ENCODE measurements at places on chromosomes 11 and 22.

DNA sequence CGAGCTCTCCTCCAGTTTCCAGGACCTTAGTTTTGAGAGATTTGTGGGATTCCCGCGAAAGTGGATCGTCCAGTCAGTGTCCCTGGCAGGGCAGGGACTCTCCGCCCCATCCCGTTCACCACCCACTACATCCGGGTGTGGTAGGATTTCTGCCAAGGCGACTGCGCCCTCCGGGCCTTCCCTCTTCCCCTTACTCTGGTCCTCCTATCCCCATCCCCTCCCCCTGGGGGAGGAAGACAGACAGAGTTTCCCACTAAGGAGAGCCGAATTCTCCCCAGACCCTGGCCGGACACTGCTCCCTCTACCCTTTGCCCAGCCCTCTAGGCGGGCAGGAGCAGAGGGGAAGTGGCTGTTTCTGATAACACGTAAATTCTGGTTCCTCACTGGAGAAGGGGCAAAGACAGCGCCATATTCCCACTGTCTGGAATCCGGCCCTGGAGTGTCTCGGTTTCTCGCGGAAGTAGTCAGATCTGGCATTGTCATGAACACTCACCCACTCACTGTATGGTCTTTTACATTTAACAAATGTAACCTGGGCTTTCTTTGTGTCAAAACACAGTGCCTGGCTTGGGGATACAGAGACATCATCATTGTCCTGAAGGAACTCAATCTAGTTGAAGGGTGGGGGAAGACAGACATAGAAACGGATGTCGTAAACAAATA lies 1.1 kb upstream of the NECTIN1 start:
- no peak for DNase-seq

DNA sequence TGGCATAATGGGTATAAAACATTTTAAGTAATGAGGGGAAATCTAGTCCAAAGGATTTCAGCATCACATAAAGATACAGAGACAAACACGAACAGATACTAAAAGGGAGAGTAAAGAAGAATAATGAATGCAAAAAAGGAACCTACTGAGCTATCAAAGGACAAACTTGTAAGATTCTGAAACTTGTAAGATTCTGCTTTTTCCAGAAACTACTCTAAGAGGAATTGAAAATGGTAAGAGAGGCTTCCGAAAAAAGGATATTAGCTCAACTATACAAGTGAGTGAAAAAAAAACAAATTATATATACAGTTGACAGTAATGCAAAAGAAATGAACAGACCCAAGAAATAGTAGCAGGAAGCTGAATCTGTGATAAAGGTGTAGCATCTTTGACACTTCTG lies 37.7 kb downstream of the POLD3 start:
- DNase-seq: no peak

GRCh38 chr11:45872651-45873356 lies 12.6 kb upstream of the MAPK8IP1 start:
- DNase-seq: peak; percentile 37

DNA sequence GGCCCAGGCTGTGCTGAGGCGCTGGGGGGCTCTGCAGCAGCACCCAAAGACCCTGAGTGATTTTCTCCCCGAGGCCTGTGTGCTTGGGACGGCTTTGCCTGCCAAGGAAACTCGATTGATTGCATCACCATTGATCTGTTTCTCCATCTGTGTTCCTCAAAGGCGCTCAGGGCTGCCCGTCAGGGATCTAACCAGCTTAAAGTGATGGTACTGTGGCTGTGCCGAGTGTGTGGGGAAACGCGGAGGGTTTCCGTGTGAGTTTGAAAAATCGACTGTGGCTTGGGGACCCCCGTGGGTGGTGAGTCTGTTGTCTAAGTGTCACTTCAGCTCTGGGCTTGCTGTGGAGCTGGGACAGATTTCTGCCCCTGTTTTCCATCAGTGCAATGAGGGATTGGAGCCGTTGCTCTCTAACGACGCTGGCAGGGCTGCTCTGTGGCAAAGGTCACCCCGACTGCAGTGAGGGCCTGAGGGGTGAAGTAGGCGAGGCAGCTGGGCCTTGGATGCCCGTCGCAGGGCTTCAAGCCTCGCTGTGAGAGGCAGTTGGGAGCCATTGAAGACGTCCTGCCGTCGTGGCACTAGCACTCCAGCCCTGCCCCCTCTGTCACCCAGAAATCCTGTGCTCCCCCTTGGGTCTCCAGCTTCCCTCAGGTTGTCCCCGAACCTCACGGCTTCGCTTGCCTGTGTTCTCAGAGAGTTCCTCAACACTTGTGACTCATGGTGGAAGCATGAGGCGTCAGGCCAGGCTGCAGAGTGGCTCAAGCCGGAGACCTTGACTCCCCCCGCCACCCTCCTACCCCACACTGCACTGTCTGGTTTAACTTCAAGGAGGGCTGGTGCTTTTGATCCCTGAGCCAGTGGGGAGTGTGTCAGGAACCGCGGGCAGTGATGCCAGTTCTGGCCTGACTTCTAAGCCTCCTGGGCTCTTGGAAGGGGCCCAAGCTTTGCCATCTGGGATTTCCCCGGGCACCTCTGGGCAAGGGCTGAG lies 21.8 kb downstream of the CACNA1I start:
- DNase-seq: no peak

GRCh38 chr11:66546368-66546965 lies at the start of gene ACTN3:
ACTN3 (plus strand) TSS chr11:66546903; CDS start chr11:66546938, 35 bp downstream.
- no peak for DNase-seq

- no peak for DNase-seq
Measured at GRCh38 chr11:50333861-50334260, 301.2 kb downstream of the OR4C45 start.

DNA sequence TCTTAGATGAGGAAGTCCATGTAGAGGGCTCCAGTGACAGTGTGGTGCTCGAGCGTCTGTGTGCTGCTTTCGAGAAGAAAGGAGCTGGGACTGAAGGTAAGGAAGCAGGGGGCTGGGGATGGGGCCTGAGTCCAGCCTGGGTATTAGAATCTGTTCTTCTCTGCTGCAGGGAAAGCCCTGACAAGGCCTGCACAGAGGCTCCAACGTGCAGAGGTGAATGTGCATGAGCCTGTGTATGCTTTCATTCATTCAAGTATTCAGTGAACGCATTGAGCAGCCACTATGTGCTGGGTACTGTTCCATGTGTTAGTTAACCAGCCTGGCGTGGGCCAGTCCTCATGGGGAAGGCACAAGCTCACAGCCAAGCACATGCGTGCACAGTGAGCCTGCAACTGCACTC lies 93.4 kb downstream of the MYO18B start:
- no peak for DNase-seq

- DNase-seq: no peak
Measured at GRCh38 chr11:11843642-11844041, 1.9 kb downstream of the USP47 start.

GRCh38 chr22:23533328-23533762 lies 46.7 kb downstream of the IGLL1 start:
- DNase-seq: no peak

DNA sequence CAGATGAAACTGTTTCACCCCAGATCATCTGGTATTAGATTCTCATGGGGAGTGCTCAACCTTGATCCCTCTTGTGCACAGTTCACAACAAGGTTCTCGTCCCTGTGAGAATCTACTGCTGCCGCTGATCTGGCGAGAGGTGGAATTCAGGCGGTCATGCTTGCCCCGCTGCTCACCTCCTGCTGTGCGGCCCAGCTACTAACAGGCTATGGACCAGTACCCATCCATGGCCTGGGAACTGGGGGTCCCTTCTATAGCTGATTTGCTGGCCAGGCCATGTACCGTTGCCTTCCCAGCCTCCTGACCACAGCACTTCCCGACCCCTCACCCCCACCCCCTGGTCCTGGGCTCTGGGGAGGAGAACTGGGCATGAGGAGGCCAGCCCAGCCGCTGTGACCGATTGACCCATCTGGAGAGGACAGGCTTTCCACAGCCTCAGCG lies 2.6 kb downstream of the PHLDA2 start:
- no peak for DNase-seq

GRCh38 chr11:128662960-128663359 lies 30.9 kb upstream of the FLI1 start:
- DNase-seq: no peak

- no peak for DNase-seq
Measured at GRCh38 chr11:110691926-110692325, 20.3 kb downstream of the ARHGAP20 start.

- no peak for DNase-seq
Measured at GRCh38 chr11:69229511-69229910, 64.4 kb upstream of the MYEOV start.

- no peak for DNase-seq
Measured at GRCh38 chr11:122509091-122509490, 146.4 kb upstream of the UBASH3B start.

DNA sequence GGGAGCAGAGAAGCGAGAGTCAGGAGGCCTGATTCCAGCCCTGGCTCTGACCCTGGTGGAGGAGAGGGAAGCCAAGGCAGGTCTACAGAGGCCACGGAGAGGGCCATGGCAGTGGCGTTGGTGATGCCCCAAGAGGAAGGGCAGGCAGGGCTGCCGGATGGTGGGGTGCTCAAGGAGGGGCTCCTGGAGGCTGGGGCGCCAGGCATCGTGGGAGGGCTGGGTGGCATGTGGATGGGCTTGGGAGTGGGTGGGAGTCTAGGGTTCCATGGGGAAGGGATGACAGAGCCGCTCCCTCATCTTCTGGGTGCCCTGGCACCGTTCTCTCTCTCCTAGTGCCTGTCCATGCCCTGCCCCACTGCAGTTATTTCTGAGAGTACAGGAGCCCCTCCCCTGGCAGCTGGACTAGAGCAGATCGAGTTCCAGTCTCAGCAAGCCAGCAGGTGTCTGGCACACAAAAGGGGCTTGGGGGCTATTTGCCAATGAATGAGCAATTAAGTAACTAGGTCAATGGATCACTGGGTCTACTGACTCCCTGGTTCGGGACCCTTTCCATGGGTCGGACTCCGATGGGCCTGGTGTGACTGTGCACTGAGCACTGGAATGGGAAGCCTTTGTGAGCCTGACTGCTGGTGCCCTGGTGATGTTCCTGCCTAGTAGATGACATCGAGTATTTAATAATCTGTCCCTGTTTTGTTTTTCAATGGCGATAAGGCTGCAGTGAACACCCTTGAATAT lies 570.0 kb downstream of the TBC1D22A start:
- no peak for DNase-seq

DNA sequence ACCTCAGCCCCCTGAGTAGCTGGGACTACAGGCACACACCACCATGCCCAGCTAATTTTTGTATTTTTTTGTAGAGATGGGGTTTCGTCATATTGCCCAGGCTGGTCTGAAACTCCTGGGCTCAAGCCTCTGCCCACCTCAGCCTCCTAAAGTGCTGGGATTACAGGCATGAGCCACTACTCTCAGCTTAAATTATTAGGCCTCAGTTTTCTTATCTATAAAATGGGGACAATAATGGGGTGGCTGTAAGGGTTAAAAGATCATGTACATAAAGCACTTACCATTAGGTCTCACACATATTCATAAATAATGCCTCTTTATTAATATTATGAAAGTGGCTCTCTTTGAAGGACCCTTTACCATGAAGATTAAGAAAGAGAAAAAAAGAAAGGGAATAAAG lies 31.5 kb upstream of the CKAP5 start:
- DNase-seq: no peak

DNA sequence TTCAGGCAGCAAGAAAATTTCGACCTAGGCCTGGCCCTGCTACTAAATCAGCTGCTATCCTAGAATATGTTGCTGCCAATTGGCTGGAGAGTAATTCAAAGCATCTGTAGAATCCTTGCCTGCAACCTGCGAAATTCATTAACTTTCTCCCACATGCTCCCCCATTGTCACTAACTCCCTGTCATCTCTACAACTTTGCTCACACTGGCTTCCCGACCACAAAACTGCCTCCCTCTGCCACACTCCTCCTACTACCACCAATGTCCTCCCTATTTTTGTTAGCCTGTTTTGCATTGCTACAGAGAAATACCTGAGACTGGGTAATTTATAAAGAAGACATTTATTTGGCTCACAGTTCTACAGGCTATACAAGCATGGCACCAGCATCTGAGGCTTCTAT lies 570.6 kb downstream of the INSC start:
- DNase-seq: no peak

- no peak for DNase-seq
Measured at GRCh38 chr11:103659743-103660142, 376.7 kb upstream of the DDI1 start.

DNA sequence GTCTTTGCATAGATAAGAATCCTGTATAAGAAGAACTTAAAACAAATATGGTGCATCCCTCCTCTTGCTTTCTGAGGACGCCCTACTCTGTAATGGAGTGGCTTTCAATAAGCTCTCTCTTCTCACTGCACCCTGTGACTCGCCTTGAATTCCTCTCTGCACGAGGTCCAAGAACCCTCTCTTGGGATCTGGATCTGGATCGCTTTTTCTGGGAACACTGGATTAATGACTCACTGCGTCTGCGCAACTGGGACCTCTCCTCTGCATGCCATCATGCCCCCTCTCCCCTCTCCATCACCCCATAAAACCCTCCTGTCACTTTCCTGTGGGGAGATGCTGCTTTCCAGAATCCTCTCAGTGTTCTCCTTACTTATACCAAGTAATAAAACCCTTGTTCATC lies 15.1 kb upstream of the CABP2 start:
- DNase-seq: no peak

GRCh38 chr11:22521226-22521625 lies 104.4 kb downstream of the FANCF start:
- DNase-seq: no peak

DNA sequence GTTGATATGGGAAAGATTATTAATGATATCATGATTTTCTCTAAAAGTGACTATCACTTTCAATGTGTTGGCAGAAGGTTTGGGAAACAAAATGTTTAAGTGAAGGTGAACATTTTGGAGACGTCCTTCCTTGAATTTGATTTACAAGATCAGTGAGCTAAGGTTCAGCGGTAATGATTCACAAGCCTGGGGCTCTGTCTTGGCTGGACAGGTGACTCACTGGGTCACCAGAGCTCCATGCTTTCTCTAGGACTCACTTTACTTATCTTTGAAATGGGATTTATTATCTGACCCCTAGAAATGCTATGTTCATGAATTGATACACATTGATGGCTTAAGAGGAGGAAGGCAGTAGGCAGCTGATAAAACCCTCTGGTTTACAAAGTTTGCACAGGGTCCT lies 437.5 kb downstream of the NTM start:
- DNase-seq: no peak

DNA sequence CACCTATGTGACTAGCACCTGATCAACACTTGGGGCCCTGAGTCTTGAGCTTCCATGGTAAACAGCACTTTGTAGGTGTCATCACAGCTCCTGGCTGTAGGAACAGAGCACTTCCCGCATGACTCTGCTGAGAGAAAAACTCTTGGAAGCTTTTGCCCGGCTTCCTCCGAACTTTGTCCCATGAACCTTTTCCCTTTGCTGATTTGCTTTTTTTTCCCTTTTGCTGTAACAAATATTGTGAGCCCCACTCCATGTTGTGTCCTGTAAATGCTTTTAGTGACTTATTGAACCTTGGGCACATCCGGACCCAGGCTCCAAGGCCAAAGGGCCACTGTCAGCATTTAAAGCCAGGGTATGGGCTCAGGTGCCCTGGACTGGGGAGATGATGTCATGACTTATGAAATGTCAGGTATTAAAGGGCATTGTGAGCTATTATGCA lies 391.1 kb downstream of the TENM4 start:
- DNase-seq: no peak

- no peak for DNase-seq
Measured at GRCh38 chr22:42892571-42893316, 35.7 kb upstream of the ARFGAP3 start.

Measured in hippocampal formation (tissue), 2 donors.